Renal cortex interstitium (tissue), 15 donors: ENCODE measurements at places on chromosomes 5 and 9.

DNA sequence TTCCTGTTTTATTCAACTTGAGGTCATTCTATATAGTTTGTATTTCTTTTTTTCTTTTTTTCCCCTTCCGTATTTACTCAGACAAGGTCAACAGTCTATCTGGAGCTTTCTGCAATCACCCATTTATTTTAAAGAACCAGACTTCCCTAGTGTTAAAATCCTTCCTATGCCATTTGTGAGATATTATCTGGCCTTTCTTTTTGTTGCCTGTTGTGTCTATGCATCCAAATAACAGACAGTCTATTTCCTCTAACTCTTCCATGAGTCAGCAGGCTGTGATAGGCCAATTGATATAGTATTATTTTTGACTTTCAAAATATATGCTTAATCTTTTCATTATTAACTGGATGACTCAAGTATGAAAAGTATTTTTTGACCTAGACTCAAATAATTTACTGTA lies 291.2 kb upstream of the PTPRD start:
- no peak for DNase-seq

GRCh38 chr5:57082441-57083067 lies 91.3 kb upstream of the GPBP1 start:
- DNase-seq = no peak

GRCh38 chr5:171436804-171437285 lies 17.4 kb downstream of the FGF18 start:
- no peak for DNase-seq

- no peak for DNase-seq
Observed at GRCh38 chr5:151820271-151820670, 48.5 kb downstream of the G3BP1 start.

GRCh38 chr9:36903541-36904435 lies 130.3 kb downstream of the PAX5 start:
- DNase-seq = no peak

DNA sequence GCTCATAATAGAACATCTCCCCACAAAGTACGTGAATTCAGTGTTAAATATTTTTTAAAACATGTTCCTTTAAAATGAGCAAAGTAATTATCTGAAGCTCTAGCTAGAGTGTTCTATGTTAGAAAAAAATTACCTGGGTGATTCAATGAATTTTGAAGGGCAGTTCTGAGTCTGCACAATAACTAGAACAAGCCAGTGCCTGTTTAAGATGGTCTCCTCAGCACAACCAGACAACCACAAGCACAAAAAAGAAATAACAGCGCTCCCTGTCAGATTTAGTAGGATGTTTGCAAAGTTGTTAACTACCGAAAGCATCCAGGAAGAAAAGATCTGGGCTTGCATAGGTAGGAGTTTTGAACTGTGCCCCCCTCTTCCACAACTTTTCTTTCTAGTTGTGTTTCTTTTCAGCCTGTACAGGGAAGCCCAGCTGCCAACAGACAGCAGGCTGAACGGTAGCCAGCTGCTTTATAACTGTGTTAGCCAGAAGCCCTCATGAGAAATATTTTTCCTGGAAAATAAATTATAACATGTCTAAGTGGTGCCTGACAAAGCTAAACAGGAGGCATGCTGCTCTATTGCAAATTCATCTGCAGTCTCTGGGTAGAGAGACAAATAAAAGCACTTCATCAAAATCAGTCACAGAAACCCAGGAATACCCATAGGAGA lies 1026.9 kb downstream of the MAT2B start:
- DNase-seq = no peak

GRCh38 chr9:35829084-35829763 lies at the start of gene TMEM8B:
TMEM8B (plus strand) TSS chr9:35829228; CDS start chr9:35829448, 220 bp downstream.
- DNase-seq = peak; percentile 94

DNA sequence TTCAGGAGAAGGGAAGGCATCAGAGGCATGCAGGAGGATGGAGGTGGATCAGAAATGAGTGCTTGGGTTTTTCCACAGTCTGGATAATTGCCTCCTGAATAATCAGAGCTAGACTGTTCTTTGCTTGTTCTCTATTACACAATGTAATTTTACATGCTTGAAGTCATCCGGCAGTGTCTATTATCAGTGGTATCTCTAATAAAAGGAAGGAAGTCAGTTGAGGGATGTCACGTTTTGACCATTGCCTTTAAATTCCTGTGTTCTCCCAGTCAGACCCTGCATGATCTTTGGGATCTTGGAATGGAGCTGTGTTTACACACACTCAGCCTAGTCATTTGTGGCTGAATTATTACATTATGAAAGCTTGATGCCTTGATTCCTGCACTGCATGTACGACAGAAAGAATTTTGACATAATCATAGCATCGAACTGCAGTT lies 91.0 kb downstream of the PDE8B start:
- DNase-seq = no peak

- no peak for DNase-seq
Observed at GRCh38 chr5:159764283-159765134, 151.8 kb upstream of the ADRA1B start.

DNA sequence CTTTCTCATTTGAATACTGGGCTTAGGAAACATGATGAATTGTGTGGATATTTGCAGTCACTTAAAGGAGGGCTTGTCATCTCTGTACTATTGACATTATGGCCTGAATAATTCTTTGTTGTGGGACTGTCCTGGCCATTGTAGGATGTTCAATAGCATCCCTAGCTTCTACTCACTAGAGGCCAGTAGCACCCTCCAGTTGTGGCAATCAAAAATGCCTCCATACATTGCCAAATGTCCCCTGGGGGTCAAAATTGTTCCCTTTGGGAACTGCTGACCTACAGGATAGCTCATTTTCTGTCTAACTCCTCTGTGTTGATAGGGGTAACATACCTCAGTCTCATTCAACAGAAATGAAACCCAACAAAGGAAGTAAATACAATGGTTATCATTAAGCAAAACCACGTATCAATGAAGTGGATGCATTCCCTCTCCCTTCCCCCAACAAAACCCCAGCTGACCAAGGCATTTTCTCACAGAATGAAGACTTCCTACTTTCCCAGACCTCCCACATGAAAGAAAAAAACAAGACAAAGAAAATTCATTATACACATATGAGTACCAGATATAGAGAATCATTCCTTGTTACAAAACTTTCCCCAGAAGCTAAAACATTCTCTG lies 18.1 kb downstream of the FYB1 start:
- no peak for DNase-seq

GRCh38 chr9:35385042-35385441 lies 104.9 kb upstream of the RUSC2 start:
- no peak for DNase-seq

- DNase-seq = no peak
Observed at GRCh38 chr5:178318893-178319292, 86.3 kb upstream of the PHYKPL start.

- DNase-seq = no peak
Observed at GRCh38 chr5:73286896-73287295, 113.9 kb downstream of the TMEM174 start.

DNA sequence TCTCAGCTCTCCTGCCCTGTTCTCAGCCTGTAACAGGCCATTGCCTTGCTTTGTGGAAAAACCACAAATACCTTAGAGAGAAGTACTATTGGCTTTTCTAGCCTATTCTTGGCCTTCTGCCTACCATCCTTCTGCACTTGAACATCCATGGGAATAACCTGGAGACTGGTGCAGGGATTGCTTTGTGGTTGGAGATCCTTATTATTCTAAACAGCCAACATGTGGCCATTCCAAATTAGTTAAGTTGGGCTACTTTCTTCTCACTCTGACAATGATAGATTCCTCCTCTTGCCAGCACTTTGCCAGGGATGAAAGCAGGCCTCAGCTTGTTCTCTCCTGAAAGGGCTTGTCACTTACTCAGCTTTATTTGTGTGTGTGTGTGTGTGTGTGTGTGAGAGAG lies 240.4 kb downstream of the GLIS3 start:
- no peak for DNase-seq

GRCh38 chr9:38318759-38319495 lies 73.6 kb upstream of the ALDH1B1 start:
- DNase-seq = no peak
